Ovary (tissue), 10 donors: ENCODE measurements at places on chromosomes 3 and 15. TPM values are rescaled to one million over a fixed set of nuclear protein-coding genes. Genes with fewer than 3 reads are reported as not detected.
A peak's percentile ranks its signal among the peaks of the same experiment; 100 is the strongest.

GRCh38 chr3:170701696-170702678, 116.1 kb upstream of the SLC7A14 start:
- H3K4me3 ChIP-seq, result no peak overlapping the region
- H3K27ac ChIP-seq, result no peak overlapping the region
- no peaks in the 10 kb centered on the region for H3K36me3 ChIP-seq
- peaks cover 9% of the 10 kb centered on the region for H3K4me1 ChIP-seq

- DNase-seq, result no peak
- H3K36me3 ChIP-seq, result no peaks in the 10 kb centered on the region
- H3K27me3 ChIP-seq, result no peaks in the 10 kb centered on the region
- no peaks in the 10 kb centered on the region for H3K4me1 ChIP-seq
Observed at GRCh38 chr15:44102675-44103254, 92.3 kb downstream of the FRMD5 start.

GRCh38 chr15:46556010-46556409, 921.2 kb downstream of the SQOR start:
- H3K4me3 ChIP-seq, result no peak overlapping the region
- DNase-seq, result no peak
- H3K4me1 ChIP-seq, result no peaks in the 10 kb centered on the region
- H3K27me3 ChIP-seq, result no peaks in the 10 kb centered on the region
- no peak overlapping the region for H3K27ac ChIP-seq

DNA sequence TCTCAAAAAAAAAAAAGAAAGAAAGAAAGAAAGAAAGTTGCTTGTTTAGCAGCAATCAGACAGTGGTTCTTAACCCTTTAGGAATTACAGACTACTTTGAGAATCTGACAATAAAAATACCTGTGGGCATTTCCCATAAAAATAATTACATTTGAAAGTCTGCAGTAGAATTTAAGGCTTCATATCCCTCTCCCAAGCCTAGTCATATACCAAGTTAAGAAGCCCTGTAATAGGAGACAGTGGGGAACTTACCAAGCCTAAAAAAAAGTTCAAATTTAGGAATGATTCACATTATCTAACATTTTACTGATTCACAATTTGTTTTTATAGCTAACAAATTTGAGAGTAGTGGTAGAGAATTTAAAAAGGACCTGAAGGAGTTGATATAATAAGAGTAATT, 47.5 kb downstream of the LRRFIP2 start:
- no peak for DNase-seq
- H3K4me1 ChIP-seq, result peaks cover 8% of the 10 kb centered on the region
- no peak overlapping the region for H3K27ac ChIP-seq
- no peaks in the 10 kb centered on the region for H3K36me3 ChIP-seq

GRCh38 chr3:61864886-61865285, 303.5 kb downstream of the PTPRG start:
- H3K4me1 ChIP-seq, result no peaks in the 10 kb centered on the region
- DNase-seq, result no peak
- no peaks in the 10 kb centered on the region for H3K36me3 ChIP-seq
- no peak overlapping the region for H3K4me3 ChIP-seq

The TMCO5A gene
- not detected for total RNA-seq

The TEX55 gene
- total RNA-seq, result not detected

- peak; percentile 66 for DNase-seq
- peak overlapping the region; percentile 100 for H3K27ac ChIP-seq
- peaks cover 4% of the 10 kb centered on the region for H3K4me1 ChIP-seq
- H3K27me3 ChIP-seq, result no peaks in the 10 kb centered on the region
Observed at GRCh38 chr3:69012100-69012799, 1.2 kb downstream of the EOGT start.

GRCh38 chr3:176655404-176656094, 541.7 kb downstream of the TBL1XR1 start:
- no peaks in the 10 kb centered on the region for H3K27me3 ChIP-seq
- H3K27ac ChIP-seq, result no peak overlapping the region
- no peak overlapping the region for H3K4me3 ChIP-seq
- H3K36me3 ChIP-seq, result no peaks in the 10 kb centered on the region

The ATXN7 gene
- total RNA-seq, result 24.8 TPM

GRCh38 chr3:151008699-151009098, 36.2 kb upstream of the CLRN1 start:
- H3K27me3 ChIP-seq, result no peaks in the 10 kb centered on the region
- H3K4me3 ChIP-seq, result no peak overlapping the region
- H3K27ac ChIP-seq, result no peak overlapping the region

- no peak overlapping the region for H3K4me3 ChIP-seq
- H3K36me3 ChIP-seq, result no peaks in the 10 kb centered on the region
- DNase-seq, result no peak
- peaks cover 2% of the 10 kb centered on the region for H3K4me1 ChIP-seq
- no peak overlapping the region for H3K27ac ChIP-seq
- H3K27me3 ChIP-seq, result no peaks in the 10 kb centered on the region
Observed at GRCh38 chr3:29764041-29764440, 483.2 kb downstream of the RBMS3 start.

The WDR76 gene
- 4.1 TPM for total RNA-seq

GRCh38 chr3:16247282-16248061, 17.3 kb downstream of the DPH3 start:
- H3K4me3 ChIP-seq, result no peak overlapping the region
- no peaks in the 10 kb centered on the region for H3K36me3 ChIP-seq
- no peaks in the 10 kb centered on the region for H3K27me3 ChIP-seq
- peak; percentile 87 for DNase-seq

The PRR20G gene
- total RNA-seq, result not detected

The TRH gene
- 0.32 TPM for total RNA-seq
